ENCODE measurements at places on chromosomes 16 and 17. TPM values are rescaled to one million over a fixed set of nuclear protein-coding genes. Genes with fewer than 3 reads are reported as not detected.

Gene NPIPA3
- total RNA-seq: 3.0 TPM

Gene CRISPLD2
- 0.16 TPM for total RNA-seq

Gene GPT2
- 50.6 TPM for total RNA-seq

Gene SHCBP1
- 37.0 TPM for total RNA-seq

Gene RPL13
- 3,056 TPM for total RNA-seq

Gene ABCA10
- 0.45 TPM for total RNA-seq

Gene TMEM132E
- total RNA-seq: not detected

Gene AANAT
- not detected for total RNA-seq

Gene COPZ2
- 4.3 TPM for total RNA-seq

Gene TAT
- not detected for total RNA-seq

Gene KCNJ18
- total RNA-seq: not detected

Gene CCDC144A
- 1.7 TPM for total RNA-seq

Gene PRAC2
- not detected for total RNA-seq

Gene TLCD2
- 0.09 TPM for total RNA-seq

Gene SOX9
- total RNA-seq: not detected

Gene TAC4
- not detected for total RNA-seq

Gene CA4
- total RNA-seq: not detected

Gene RHBDL1
- total RNA-seq: 0.89 TPM

Gene HOXB3
- total RNA-seq: 1.4 TPM

Gene UTS2R
- total RNA-seq: not detected

Gene KRT39
- total RNA-seq: not detected

Gene RAB26
- 0.34 TPM for total RNA-seq

Gene SCRN2
- 21.0 TPM for total RNA-seq

Gene CAPNS2
- not detected for total RNA-seq

Gene PPP1R1B
- not detected for total RNA-seq

Gene C17orf67
- total RNA-seq: 2.3 TPM

Gene APOH
- not detected for total RNA-seq

Gene SLC25A10
- total RNA-seq: 30.5 TPM

Gene HBZ
- total RNA-seq: not detected

Gene ASPHD1
- 2.1 TPM for total RNA-seq

Gene CA7
- total RNA-seq: 0.27 TPM

Gene CDK3
- total RNA-seq: 4.1 TPM

Gene PRAC1
- total RNA-seq: not detected

Gene KRTAP16-1
- total RNA-seq: not detected

Gene GID4
- 8.7 TPM for total RNA-seq

Gene PLA2G10
- not detected for total RNA-seq

Gene TBC1D3
- not detected for total RNA-seq

Gene CORO6
- total RNA-seq: 11.6 TPM

Gene SLFN12
- 6.3 TPM for total RNA-seq

Gene APPBP2
- 22.5 TPM for total RNA-seq

Gene EVI2A
- 31.7 TPM for total RNA-seq

Gene OTOA
- total RNA-seq: 0.09 TPM

Gene KCNH6
- not detected for total RNA-seq

Gene KRT27
- total RNA-seq: not detected

Gene RAPGEFL1
- total RNA-seq: 5.4 TPM

Gene KIFC3
- total RNA-seq: 0.89 TPM

Gene HSD17B1
- 0.43 TPM for total RNA-seq

Gene P2RX1
- 0.43 TPM for total RNA-seq

Gene CCT6B
- 1.4 TPM for total RNA-seq

Gene SPNS3
- total RNA-seq: 24.7 TPM
